Pancreas (tissue), 10 donors: ENCODE measurements at places on chromosomes 2 and 18. TPM values are rescaled to one million over a fixed set of nuclear protein-coding genes. Genes with fewer than 3 reads are reported as not detected.

The LIPG gene
- 0.49 TPM for polyA plus RNA-seq

The RETREG2 gene
- polyA plus RNA-seq: 31.6 TPM

The SCN3A gene
- polyA plus RNA-seq: 0.19 TPM

The NDC80 gene
- polyA plus RNA-seq: 0.87 TPM

The EVX2 gene
- not detected for polyA plus RNA-seq

The PARD3B gene
- 4.4 TPM for polyA plus RNA-seq

The CFAP65 gene
- polyA plus RNA-seq: 0.38 TPM

The KRCC1 gene
- polyA plus RNA-seq: 21.2 TPM

The FSIP2 gene
- 0.94 TPM for polyA plus RNA-seq

- no peak for DNase-seq
These were observed 270.0 kb downstream of the SLC4A3 start for GRCh38 chr2:219897456-219897855.

DNA sequence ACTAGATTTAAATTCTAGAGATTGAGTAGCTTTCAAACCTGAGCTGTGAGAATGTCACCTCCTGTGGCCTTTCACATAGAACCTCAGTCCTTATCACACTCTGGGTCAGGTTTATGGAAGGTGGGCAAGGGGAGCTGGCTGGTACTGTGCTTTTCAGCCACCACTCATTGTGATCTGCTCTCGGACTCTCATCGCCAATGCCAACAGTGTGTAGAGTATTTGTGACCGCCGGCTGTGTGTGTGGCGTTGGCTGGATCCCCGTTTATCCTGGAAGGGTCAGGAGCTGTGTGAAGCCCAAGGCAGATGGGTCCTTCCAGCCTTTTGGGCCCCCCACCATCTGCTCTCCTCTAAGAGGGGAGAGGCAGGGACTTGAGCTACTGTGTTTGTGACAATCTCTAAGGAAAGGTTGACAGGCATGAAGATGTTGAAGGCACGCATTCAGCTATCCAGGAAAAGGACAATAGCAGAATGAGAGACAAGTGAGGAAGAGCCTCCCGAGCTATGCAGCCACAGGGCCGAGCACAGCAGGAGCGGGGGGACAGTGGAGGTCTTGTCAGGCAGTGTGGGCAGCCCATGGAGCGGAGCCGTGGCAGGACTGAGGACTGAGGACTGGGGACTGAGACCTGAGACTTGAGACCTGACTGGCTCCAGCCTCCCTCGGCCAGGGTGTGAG, 107.1 kb upstream of the TPO start:
- DNase-seq: no peak

DNA sequence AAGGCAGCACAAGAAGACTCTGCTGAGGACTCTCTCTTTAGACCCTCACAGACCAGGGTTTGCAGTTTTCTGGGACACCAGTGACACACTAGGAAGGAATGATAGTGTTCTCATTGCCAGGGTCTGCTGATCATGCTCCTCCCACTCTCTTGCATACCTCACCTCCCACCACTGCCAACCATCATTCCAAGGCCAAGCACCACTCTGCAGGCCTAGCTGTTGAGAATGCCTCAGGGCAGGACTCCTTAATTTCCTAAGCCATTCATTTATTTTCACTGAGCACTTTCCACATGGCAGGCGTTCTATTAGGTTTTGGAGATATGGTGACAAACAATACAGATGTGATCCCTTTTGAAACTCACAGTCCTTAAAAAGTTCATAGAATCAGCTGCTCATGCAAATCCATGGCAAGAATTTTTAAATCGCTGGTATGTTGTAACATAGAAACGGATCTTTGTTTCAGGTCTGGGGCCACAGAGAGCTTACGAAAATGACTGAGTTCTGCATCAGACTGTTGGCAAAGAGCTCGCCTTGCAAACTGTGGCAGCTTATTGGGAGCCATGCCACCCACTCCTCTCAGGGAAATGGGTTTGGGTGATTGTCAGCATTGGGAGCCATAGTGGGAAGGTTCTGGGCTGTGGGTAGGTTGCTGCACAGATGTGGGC, 78.5 kb downstream of the XDH start:
- no peak for DNase-seq

GRCh38 chr2:52886556-52886955, 881.0 kb upstream of the CHAC2 start:
- DNase-seq: no peak

- DNase-seq: no peak
These were observed 263.9 kb downstream of the GLI2 start for GRCh38 chr2:120999377-121000097.

DNA sequence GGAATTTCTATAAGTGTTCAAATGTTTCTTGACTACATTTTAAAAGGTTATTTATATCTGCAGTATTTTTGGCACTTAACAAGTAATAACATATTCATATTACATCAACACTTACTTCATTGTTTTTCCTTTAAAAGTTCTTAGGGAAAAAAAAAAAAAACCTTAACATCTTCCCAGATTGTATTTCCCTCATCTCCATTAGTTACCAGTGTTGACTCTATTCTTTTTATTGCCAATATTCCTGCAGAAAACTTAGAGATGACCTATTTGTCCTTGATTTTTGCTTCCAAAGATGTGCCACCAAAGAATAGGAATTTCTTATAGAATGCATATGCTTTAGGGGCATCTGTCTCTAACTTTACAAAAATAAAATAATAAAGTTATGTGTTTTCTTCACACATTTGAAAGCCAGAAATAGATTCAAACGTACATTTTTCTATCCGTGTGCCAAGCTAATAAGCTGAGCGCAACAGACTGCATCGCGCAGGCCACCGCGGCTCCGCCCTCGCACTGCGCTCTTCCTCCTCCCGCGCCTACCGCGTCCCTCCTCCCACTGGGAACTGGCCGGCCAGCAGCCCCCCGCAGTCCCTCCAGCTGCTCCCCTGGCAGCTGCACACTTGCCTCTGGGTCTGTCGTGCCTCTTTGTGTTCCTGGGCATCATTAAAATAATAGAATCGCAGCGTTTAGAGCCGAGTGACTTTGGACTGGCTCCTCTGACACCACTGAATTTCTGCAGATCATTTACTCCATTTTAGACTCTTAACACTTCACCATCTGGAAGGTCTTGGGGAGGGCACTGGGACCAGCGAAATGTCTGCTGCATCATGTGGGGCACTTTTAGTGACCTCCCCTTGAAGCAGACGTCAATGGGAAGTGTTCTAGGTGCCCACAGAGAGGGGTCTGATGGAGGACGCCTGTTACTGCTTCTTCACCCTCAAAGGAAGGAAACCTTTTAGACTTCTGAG, 21.2 kb upstream of the NAB1 start:
- no peak for DNase-seq

DNA sequence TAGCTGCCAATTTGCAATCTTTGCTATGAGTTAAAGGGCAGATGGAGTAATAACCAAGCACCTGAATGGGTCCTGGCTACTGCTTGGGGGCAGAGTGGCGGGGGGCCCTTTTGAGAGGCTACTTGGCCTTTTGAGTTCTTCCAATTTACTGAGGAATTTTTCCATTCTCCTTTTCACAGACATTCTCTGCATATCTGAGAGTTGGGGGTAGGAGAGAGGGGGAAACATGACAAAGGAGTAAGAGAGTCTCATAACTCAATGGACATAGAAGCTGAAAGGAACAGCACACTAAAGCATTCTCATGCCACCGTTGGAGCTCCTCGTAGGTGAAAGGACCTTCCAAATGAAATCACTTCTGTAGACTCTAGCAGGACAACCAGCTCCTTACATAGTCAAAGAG, 16.1 kb downstream of the LGALSL start:
- no peak for DNase-seq

DNA sequence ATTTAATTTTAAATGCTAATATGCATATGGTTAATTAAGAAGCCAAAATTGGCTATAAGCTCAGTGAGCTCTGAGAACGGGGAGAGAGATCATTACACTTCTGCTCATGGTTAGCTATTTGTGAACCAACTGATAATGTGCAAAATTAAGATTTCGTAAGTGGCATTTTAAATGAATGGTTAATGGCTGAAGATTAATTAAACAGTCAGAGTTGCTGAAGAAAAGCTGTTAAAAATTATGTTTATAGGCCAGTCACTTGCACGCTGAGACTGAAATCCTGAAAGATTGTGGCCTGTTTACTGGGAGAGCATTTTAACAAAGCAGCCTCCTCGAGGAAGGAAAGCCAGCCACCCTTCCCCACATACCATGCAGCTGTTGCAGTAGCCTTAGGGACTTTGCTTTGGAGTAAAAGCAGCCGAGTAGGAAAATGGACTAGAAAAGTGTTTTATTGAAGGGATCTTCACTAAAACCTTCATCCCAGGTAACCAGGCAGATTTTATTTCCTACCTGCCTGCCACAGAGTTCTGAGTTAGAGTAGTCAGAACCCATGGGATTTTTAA, 218.8 kb upstream of the NRP2 start:
- no peak for DNase-seq
